Spinal cord (tissue), 10 donors: ENCODE measurements at places on chromosomes 5 and 9.

- DNase-seq = peak; percentile 67
These were observed 28.8 kb downstream of the AK8 start for GRCh38 chr9:132849185-132849706.

- DNase-seq = no peak
These were observed 96.7 kb upstream of the CLINT1 start for GRCh38 chr5:157955541-157956172.

- DNase-seq = no peak
These were observed 1.6 kb downstream of the BICD2 start for GRCh38 chr9:92762781-92763708.

GRCh38 chr5:174799121-174799520 lies 74.7 kb downstream of the MSX2 start:
- no peak for DNase-seq

DNA sequence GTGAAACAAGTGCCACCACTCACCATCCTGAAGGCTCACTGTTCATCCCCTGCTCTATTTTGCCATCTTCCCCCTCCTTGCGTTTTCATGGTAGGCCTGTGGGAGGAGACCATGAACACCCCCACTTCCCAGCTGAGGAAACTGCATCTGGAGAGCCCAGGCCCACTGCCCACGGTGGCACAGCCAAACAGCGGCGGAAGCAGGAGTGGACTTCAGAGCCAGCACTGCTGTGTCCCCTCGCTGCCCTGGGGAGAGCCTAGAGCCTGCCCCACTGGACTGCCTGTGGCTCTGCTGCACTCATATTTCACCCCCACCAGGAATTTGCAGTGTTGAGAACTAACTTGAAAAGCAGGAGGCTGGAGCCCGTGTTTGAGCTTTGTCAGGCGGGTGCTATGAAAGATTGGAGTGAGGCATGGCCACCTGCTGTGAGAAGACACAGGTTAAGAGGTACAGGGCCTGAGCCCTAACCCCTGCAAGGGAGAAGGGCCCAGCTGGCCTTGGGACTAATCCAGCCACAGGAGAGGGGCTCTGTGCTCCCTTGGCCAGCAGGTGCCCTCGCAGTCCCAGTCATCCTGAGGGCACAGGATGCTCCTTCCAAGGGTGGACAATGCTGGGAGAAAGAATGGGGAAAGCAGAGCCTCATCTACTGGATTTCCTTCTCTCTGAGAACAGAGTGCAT lies 79.0 kb downstream of the MACROH2A1 start:
- DNase-seq = no peak

DNA sequence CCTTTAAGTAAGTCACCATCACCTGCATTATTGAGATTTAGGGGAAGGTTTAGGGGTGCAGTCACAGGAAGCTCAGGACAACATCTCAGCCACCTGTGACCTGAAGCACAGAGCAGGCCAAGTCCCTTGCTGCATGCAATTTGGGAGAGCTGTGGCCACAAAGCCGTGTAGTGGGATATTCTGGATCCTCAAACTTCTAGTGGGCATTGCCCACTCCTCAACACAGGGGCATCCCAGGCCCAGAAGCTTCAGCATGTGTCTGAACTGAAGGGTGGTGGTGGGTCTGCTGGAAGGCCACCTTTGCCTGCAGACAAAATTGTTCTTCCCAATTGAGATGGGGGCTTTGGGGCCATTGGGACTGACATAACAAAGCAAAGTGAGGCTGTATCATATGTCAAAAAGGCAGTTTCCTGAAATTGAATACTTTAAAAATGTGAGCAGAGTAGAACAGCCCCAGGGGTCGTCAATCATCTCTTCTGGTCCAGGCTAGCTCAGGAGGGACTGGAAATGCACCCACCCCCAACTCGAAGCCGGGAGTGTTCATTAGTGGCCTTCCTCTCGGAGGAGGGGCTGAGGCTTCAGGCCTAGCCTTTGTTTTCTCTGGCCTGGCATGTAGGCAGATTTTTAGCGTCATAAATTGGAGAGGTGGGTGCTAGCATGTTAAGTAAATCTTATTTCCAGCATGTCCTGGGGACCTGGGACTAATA lies 2.8 kb upstream of the GADD45G start:
- DNase-seq = no peak

DNA sequence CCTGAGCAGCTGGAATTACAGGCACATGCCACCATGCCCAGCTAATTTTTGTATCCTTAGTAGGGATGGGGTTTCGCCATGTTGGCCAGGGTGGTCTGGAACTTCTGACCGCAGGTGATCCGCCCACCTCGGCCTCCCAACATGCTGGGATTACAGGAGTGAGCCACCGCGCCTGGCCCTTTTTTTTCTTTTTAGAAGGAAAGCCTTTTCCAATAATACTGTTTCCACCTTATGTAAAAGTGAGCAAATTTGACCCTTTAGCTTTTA lies 23.7 kb upstream of the F2R start:
- no peak for DNase-seq

DNA sequence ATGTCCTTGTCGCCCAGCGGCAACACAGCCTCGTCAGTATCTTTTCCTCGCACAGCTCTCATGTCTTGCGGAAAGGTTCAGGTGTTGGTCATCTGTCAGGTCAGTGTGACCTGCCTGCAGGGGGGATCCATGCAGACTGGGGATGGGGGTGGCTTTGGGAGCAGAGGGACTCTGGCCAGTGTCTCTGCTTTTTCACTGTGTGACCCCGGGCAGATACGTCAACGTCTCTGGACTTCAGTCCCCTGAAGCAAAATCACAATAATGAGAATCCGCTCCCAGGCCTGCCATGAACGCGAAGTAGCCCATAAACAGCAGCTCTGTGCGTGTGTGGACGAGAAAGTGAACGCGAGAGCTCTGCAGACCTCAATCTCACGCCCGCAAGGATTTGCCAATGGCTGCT lies 75.7 kb upstream of the FCN1 start:
- DNase-seq = no peak
